ENCODE measurements at places on chromosomes 4 and X. TPM values are rescaled to one million over a fixed set of nuclear protein-coding genes. Genes with fewer than 3 reads are reported as not detected.

GRCh38 chr4:83178029-83178428 is 63.5 kb upstream of the PLAC8 start:
- DNase-seq: no peak

MAGEA8 gene
- total RNA-seq: 4.3 TPM

TRO gene
- total RNA-seq: 34.2 TPM

- no peak for DNase-seq
Measured at GRCh38 chr4:43763029-43763610, 685.5 kb downstream of the KCTD8 start.

PPP1R3F gene
- 3.9 TPM for total RNA-seq

GRCh38 chrX:40132751-40133150 is 35.0 kb upstream of the BCOR start:
- peak; percentile 74 for DNase-seq

- peak; percentile 81 for DNase-seq
Measured at GRCh38 chr4:164937576-164938270, 39.7 kb downstream of the TRIM61 start.

MAGIX gene
- 0.24 TPM for total RNA-seq

DNA sequence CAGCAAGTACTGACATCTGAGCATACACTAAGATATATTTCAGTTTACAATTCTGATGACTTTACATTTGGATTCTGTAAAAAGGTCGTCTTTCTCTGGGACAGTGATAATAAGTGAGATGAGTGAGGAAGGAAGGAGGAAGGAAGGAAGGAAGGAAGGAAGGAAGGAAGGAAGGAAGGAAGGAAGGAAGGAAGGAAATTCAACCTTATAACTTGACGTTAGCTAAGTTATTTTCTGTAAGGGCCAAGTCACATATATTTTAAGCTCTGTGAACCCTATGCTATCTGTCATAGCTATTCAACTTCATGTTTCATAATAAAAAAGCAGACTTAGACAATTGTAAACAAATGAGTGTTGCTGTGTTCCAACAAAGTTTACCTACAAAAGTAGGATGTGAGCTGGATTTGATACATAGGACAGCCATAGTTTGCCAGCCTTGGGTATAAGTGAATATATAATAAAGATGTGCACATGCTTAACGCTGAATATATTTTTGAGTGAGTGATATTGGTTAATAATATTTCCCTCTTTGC is 753.0 kb upstream of the NDST4 start:
- no peak for DNase-seq

DNA sequence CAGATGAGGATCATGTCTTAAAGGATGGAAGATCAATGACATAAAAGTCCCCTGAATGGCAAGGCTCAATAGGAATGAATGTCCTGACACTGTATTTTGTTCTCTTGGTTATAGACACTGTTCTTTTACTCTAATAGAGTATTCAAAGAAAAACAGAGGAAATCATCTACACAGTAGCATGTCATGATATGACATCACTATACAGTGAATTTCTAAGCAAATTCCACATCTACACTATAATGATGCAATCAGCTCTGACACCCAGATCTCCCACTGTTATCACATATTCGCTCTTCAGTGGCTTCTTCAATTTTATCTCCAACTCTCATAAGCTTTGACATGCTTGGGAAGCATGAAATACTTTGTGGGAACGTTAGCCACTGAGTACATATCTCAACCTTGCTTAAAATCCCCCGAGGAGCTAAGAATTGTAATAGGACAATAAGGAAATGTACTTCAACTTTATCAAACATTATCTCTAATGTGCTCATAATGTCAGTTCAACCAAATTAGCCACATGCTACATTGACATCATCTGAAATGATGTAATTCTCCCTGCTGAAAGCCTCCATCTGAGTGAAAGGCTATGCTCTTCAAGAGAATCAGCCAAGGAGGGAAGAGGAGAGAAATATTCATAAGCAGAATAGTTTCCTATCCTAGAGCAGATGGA is 139.6 kb upstream of the PTCHD1 start:
- no peak for DNase-seq

- no peak for DNase-seq
Measured at GRCh38 chr4:148239494-148239985, 202.7 kb downstream of the NR3C2 start.

- no peak for DNase-seq
Measured at GRCh38 chrX:118212817-118213183, 96.2 kb upstream of the KLHL13 start.

FABP2 gene
- 2.9 TPM for total RNA-seq
